Activated CD4-positive, alpha-beta T cell treated with anti-CD3 and anti-CD28 coated beads for 4 hours (primary cell): ENCODE measurements at places on chromosomes 2 and 18.
A peak's percentile ranks its signal among the peaks of the same experiment; 100 is the strongest.

- DNase-seq = no peak
These were observed 37.8 kb downstream of the GORASP2 start for GRCh38 chr2:170966648-170967396.

DNA sequence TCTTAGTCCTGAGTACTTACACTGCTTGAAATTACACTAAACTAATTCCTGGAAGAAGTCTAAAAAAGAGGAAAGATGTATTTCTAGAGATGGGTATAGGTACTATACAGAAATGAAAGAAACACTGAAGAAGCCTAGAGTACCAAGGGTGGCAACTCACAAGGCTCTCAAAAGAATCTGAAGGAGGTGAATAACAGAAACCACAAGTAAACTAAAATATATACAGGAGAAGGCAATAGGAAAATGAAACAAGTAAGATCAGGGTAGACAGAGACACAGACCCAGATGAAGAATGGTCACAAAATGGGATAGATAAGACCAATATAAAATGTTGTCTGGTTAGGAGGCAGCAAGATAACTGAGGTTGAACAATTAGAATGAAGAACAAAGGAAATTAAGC lies 59.9 kb downstream of the USP37 start:
- DNase-seq = no peak

DNA sequence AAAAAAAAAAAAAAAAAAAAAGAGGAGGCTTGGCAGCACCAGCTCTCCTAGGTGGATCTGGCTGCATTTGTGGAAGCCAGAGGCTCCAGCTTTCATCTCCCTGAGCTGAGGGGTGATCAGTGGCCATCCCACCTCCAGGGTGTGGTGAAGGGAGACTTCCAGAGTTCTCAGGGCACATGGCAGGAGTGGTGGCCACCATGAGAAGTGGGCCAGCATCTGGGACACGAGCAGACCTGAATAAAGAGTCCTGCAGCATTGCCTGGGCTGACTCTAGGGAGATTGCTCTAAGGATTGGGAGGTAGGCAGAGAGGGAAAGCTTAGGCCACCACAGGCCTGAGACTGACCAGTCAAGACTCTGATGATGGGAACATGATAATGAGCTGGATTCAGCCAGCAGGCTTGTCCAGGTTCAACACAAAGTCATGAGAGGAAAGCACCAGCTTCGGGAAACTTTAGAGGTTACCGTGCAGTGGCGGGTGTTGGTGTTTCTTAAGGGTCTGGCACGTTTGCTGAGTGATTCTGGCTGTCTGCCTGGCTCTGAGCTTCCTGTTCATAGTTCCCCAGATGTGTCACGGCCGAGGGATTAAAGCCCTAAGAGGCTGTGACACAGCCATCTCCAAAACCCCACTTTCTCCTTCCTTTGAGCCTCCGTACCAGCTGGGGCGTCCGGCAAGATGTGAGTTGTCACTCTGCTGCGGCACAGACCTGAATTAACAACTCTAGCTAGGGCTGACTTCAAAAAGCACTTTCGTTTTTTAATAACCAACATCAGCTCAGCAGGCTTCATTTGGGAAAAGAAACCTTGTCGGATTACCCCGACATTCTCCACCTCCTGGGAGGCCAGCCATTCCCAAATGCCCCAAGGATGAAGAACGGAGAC lies 38.3 kb upstream of the IL1R1 start:
- peak; percentile 55 for DNase-seq

GRCh38 chr2:226270285-226271058 lies 529.1 kb downstream of the IRS1 start:
- no peak for DNase-seq

- no peak for DNase-seq
These were observed 127.1 kb upstream of the SLC35G4 start for GRCh38 chr18:11482271-11482670.

GRCh38 chr2:18242716-18243115 lies 317.7 kb downstream of the RDH14 start:
- no peak for DNase-seq

- no peak for DNase-seq
These were observed 33.9 kb upstream of the POMC start for GRCh38 chr2:25202275-25202674.

GRCh38 chr2:221034026-221034701 lies 537.9 kb downstream of the EPHA4 start:
- DNase-seq = no peak

DNA sequence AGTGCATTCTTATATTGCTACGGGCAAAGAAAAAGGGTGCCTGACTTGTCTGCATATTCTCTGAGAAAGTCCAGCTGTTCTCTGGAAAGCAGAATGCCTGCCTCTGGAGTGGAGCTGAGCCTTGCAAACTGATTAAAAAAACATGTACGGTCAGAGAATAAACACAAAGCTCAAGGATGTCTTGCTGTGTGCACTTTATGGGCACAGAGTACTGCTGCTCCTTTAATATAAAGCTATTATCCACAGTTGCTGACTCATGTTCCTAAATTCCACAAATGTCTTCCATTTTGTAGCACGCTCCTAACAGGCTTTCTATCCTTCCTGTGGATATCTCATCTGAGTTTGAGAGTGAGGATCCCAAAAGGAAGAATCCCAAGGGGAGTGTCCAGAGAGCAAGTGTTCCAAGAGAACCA lies 229.0 kb downstream of the MREG start:
- DNase-seq = no peak

DNA sequence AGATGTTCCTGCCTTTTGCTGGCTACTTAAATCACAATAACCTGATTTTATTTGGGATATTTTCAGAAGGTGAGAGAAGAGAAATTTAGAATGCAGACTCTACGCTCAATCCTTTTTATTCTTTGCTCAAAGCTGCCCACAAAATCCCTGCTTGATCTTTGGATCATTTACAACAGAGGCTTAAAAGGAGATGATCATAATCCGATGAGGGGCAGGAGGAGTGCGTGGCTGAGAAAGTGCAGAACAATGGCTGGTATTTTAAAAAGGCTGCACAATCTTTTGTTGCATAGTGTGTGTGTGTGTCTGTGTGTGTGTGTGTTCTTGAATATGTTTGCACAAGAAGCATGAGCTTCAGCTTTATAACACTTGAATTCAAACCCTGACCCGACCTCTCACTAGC lies 256.3 kb upstream of the MYT1L start:
- no peak for DNase-seq

DNA sequence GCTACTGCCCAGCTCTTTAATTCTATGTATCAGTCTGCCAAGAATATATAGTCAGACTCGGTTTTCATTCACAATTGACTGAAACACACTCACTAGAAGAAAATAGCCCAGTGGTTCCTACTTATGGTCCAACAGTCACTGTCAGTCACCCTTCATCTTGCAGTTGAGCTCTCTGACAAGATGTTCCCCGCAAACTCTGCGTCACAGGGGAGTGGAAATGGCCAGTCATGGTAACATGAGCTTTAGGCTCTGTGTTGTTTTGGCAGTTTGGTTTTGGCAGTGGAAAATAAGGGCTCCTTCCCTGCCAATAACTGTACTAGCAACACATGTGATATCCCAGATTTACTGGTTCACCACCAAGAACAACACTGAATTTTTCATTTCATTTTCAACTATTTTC lies 122.5 kb downstream of the PRPF40A start:
- no peak for DNase-seq

- DNase-seq = no peak
These were observed 78.9 kb downstream of the RAB31 start for GRCh38 chr18:9787036-9787435.

DNA sequence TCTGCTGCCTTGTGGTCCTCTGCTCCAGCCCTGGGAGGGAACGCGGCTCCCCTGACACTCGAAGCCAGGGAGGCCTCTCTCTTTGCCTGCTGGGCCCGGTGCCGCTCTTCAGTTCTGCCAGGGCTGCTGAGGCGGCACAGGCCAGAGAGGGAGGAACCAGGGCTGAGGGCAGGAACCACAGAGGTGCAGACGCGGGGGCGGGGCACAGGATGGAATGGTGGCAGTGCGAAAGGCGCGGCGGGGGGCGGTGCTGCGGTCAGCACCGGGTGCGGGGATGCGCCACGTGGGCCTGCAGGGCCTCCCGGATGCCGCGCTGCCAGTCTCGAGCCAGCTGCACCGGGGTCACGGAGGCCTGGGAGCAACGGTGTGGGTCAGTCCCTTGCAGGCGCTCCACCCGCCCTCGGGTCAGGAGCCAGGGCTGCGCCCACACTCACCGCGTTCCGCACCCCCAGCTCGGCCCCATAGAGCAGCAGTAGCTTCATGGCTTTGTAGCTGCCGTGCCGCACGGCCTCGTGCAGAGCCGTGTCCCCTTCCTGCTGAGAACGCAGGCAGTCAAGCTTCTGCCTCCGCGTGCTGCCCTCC lies 4.4 kb downstream of the ANKRD23 start:
- DNase-seq = peak; percentile 83

DNA sequence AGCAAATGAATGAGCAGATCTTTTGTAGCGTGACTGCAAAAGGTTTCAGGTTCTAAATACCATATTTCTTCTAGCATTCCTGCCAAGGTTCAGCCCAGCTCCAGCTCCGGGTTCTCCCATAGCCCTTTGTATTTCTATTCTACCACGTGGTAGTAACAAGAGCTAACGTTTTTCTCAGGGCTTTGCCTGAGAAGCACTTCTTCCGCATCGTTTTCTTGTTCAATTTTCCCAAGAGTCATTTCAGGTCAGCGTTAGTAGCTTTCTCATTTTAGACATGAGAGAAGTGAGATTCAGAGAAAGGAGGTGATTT lies 120.1 kb upstream of the MYCN start:
- no peak for DNase-seq

DNA sequence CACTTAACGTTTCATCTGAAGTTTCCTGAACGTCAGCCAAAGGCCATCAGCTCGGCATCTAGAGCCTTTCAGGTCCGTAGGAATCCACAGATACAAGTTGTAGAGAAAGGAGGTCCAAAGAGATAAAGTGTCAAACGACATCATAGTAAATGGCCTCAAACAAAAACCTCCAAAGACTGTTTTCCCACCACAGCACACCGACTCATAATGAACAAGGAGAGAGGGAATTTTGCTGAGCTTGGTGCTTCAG lies 150.3 kb downstream of the PXDN start:
- no peak for DNase-seq

DNA sequence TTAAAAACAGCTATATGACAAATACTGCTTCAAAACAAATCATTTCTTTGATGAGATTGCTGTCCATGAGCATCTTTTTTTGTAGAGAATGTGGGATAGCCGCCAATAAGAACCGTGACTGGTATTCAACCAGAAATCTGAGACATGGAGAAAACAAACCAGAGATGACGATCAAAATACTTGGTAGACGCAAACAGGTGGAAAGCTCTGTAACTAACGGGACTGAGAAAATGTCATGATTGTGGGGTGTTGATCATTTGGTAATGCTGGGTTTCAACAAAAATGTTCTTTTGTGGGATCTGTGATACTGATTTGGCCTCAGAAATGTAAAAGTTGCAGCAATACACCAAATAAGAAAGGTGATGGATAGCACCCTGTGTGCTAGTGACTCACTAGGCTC lies 364.8 kb downstream of the NYAP2 start:
- no peak for DNase-seq

DNA sequence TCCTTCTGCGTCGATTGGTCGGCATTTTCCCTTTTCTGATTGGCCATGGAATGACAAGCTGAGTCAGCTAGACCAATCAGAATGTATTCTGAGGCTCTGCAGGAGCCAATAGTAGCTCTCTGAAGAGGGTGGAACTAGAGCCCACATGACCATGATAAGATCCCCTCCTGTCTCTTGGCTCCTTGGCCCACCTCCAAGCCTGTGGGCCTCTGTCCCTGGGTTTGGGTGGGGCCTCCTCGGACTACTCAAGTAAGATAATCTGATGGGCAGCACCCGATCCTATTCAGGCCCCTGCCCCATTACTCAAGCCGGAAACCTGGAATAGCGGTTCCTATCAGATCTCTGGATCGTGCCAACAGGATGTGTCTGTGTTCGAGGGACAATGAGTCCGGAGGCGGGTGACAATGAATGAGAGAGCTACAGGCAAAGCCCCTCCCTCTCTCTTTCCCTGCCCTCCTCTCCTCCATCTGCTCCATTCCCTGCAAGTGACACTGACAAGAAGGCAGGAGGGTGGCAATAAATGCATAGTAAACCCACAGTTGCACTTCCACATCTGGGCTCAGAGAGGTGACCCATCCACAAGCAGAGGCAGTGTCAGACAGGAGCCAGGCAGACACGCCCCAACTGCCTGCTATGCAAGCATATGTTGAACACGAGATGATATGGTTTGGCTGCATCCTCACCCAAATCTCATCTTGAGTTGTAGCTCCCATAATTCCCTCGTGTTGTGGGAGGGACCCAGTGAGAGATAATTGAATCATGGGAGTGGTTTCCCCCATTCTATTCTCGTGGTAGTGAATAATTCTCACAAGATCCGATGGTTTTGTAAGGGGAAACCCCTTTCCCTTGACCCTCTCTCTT lies 114.7 kb downstream of the TNS1 start:
- DNase-seq = no peak

DNA sequence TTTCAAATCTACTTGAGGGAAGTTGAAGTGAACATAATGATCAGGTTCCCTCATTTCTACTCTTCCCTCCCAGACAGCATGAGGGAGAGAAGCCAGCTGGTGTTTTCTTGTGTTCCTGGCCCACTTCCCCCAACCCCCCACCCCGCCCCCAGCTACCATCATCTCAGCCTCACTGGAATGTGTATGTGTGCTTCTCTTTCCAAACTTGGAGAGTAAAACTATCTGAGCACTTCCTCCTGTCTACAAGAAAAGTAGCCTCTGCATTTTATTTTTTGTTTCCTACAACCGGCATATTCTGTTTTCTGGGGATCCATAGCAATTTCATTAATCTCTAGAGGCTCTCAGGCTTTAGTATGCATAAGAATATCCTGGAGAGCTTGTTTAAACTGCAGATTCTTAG lies 53.6 kb upstream of the GRHL1 start:
- no peak for DNase-seq

- DNase-seq = peak; percentile 44
These were observed 42.4 kb downstream of the KLF7 start for GRCh38 chr2:207123335-207123744.

- DNase-seq = no peak
These were observed 145.2 kb downstream of the GALNT3 start for GRCh38 chr2:165648801-165649200.

GRCh38 chr18:37838083-37838482 lies 272.5 kb upstream of the CELF4 start:
- no peak for DNase-seq

DNA sequence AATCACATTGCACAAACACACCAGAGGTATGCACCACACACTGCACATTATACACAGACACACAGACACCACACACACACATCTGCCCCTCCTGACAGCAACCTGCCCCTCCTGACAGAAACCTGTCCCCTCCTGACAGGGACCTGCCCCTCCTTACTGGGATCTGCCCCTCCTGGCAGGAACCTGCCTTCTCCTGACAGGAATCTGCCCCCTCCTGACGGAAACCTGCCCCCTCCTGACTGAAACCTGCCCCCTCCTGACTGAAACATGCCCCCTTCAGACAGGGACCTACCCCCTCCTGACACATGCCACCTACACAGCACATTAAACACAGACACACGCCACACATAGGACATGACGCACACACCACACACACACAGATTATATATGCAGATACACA lies 88.9 kb downstream of the PXDN start:
- no peak for DNase-seq

DNA sequence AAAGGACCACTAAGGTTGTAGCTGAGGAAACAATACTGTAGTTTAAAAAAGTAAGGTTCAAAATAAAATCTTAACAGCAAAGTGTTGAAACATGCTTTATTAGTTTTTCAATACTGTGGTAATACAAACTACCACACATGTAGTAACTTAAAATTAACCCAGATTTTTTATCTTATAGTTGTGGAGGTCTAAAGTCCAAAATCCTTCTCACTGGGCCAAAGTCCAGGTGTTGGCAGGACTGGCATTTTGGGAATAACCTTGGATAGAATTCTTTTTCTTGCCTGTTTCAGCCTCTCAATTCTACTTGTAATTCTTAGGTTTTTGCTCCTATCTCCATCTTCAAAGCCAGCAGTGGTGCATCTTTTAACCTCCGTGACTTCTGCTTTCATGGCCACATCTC lies 942.0 kb downstream of the TSN start:
- DNase-seq = no peak
